Caco-2 (cell line): ENCODE measurements at places on chromosomes 7 and 10.

- no peak overlapping the region for H3K4me3 ChIP-seq
- H3K27me3 ChIP-seq = no peaks in the 10 kb centered on the region
- no peak overlapping the region for H3K27ac ChIP-seq
- no peaks in the 10 kb centered on the region for H3K36me3 ChIP-seq
Observed at GRCh38 chr7:151503902-151504714, 15.6 kb downstream of the RHEB start.

DNA sequence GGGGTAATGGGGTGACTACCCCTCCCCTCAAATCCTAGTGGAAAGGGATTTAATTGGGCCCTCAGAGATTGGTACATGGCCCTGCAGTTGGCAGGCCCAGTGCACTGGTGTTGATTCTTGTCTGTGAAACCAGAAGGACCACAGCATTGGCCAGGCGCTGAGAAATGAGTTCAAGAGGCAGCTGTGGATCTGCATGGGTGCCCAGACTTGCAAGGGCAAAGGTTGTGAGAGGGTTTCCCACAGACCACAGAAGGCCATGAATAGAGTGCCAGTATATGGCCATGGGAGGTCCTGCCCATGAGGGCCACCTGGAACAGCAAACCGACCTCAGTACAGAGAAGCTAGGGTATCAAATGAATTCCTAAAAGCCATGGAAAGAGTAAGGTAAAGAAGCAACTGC, 32.9 kb downstream of the TMEM168 start:
- no peak overlapping the region for H3K4me3 ChIP-seq
- no peak overlapping the region for H3K27ac ChIP-seq

DNA sequence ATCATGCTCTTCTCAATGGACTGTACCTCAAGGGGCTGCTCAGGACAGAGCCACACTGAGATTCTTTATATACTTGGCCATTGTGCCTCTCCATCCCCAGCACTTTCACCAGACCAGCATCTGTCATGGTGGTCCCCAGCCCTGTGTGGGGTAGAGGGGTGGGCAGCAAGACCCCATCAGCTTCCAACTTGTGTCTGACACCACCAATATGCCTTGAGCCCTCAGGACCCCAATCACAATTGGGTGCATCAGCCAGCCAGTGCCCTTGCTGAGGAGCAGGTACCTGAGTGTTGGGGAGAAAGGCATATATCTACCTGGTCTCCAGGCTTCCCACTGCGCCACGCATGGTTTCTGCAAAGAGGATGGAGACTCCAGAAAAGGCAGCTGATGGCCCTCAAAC, 56.3 kb downstream of the GRID1 start:
- no peaks in the 10 kb centered on the region for H3K27me3 ChIP-seq
- DNase-seq = no peak
- H3K36me3 ChIP-seq = no peaks in the 10 kb centered on the region
- H3K4me3 ChIP-seq = no peak overlapping the region

- no peak overlapping the region for H3K27ac ChIP-seq
- H3K27me3 ChIP-seq = no peaks in the 10 kb centered on the region
- DNase-seq = no peak
- no peak overlapping the region for H3K4me3 ChIP-seq
- no peaks in the 10 kb centered on the region for H3K4me1 ChIP-seq
Observed at GRCh38 chr7:1914321-1914720, 244.2 kb downstream of the ELFN1 start.
